ENCODE measurements at places on chromosomes 5 and 9.

GRCh38 chr5:123371575-123372179, 51.5 kb downstream of the CEP120 start:
- DNase-seq, result peak; percentile 75
- H3K4me1 ChIP-seq, result no peaks in the 10 kb centered on the region
- H3K4me3 ChIP-seq, result no peak overlapping the region
- H3K27me3 ChIP-seq, result no peaks in the 10 kb centered on the region
- no peak overlapping the region for H3K27ac ChIP-seq

DNA sequence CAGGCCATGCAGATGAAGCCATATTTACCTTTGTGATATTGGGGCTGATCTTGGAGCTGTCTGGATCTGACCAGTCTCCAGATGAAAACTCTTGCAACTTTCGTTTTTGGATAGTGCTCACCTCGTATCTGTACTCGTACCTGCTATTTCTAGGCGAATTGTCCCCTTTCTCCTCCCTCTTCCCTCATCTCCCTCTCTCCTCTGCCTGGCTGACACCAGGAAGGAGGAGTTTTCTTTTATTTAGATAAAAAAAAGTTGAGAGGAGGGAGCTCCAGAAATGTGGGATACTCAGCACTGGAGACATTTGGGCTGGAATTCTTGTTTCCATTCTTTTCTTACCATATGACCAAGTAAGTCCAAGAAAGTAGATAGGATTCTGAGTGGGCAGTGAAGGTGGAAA, 54.6 kb upstream of the ABL1 start:
- H3K27ac ChIP-seq, result peak overlapping the region; percentile 41
- no peak overlapping the region for H3K4me3 ChIP-seq
- DNase-seq, result no peak
- H3K4me1 ChIP-seq, result peaks cover 9% of the 10 kb centered on the region

GRCh38 chr9:21709464-21710058, 92.9 kb upstream of the MTAP start:
- no peaks in the 10 kb centered on the region for H3K36me3 ChIP-seq
- H3K27ac ChIP-seq, result no peak overlapping the region
- H3K4me3 ChIP-seq, result no peak overlapping the region
- DNase-seq, result peak; percentile 75
- H3K27me3 ChIP-seq, result peaks cover 28% of the 10 kb centered on the region

GRCh38 chr5:129717751-129718310, 30.1 kb upstream of the MINAR2 start:
- H3K36me3 ChIP-seq, result peaks cover 24% of the 10 kb centered on the region
- H3K27ac ChIP-seq, result no peak overlapping the region
- H3K4me1 ChIP-seq, result peaks cover 12% of the 10 kb centered on the region
- no peak for DNase-seq
- H3K27me3 ChIP-seq, result no peaks in the 10 kb centered on the region

DNA sequence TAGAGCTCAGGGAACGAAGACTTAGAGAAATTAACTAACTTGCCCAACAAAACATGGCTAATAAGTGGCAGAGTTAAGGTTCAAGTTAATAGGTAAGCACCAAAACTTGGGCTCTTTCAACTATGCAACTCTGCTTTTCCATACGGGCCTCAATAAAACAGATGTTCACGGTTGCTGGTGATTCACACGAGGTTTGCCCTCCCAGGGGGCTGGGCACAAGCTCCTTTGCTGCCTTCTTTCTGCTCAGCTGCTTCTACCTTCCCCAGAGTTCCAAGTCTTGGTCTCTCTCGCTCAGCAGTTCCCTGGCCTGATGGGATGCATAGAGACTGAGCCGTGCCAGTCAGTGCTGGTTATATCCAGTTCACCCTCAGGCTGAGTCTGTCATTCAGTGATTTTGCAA, 217.9 kb downstream of the SREK1 start:
- H3K4me3 ChIP-seq, result no peak overlapping the region
- no peak for DNase-seq
- no peaks in the 10 kb centered on the region for H3K27me3 ChIP-seq
- peaks cover 4% of the 10 kb centered on the region for H3K4me1 ChIP-seq
- H3K27ac ChIP-seq, result no peak overlapping the region

- peaks cover 30% of the 10 kb centered on the region for H3K4me1 ChIP-seq
- no peak overlapping the region for H3K4me3 ChIP-seq
- H3K27me3 ChIP-seq, result no peaks in the 10 kb centered on the region
- peaks cover 96% of the 10 kb centered on the region for H3K36me3 ChIP-seq
Observed at GRCh38 chr5:116492776-116493175, 81.8 kb downstream of the SEMA6A start.

Data from WTC11 (cell line).